Nephron progenitor cell (in vitro differentiated cells): ENCODE measurements at places on chromosomes 7 and 10.

DNA sequence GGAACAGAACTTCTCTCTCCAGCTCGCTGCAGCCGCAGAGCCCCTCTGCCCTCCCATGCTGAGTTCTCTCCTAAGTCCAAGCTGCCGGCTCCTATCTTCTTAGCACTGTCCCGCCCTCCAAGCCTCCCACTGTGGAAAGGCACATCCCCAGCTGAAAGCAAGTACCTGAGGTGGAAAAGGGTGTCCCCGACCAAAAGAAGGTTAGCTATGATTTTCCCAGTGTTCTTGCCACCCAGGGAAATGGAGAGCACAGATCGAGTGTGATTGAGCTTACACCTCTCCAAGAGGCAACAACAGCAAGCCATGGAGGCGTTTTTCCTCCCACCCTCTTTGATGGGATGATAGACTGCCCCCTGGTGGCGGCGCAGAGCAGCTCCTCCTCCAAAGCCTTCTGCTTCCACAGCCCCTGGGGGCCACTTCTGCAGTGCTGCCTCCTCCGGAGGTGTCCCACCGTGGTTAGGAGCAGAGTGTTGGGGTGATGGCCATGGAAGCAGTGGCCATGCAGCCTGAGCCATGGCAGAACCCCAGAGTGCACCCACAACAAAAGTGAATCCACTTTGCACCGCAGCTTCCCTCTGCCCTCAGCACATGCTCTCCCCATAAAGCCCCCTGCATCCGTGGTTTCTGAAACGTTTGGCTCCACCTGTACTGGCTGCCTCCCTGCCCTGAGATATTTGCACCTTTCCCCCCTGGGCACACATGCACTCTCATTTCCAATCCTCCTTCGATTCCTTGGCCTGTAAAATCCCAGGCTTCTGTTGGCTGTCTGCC lies 143.1 kb upstream of the STK17A start:
- DNase-seq = peak; percentile 67
- H3K27me3 ChIP-seq = no peaks in the 10 kb centered on the region
- H3K36me3 ChIP-seq = no peaks in the 10 kb centered on the region
- peaks cover 17% of the 10 kb centered on the region for H3K4me1 ChIP-seq
- no peak overlapping the region for H3K4me3 ChIP-seq

GRCh38 chr10:69259547-69260243 lies 18.6 kb upstream of the HK1 start:
- no peak overlapping the region for H3K4me3 ChIP-seq
- H3K27ac ChIP-seq = peak overlapping the region; percentile 11
- no peak for DNase-seq
- no peaks in the 10 kb centered on the region for H3K36me3 ChIP-seq
- peaks cover 13% of the 10 kb centered on the region for H3K27me3 ChIP-seq

GRCh38 chr10:69220507-69220906 lies 375 bp downstream of the HKDC1 start:
- DNase-seq = no peak
- no peaks in the 10 kb centered on the region for H3K36me3 ChIP-seq
- no peak overlapping the region for H3K27ac ChIP-seq
- peaks cover 20% of the 10 kb centered on the region for H3K27me3 ChIP-seq
- peaks cover 51% of the 10 kb centered on the region for H3K4me1 ChIP-seq

- peaks cover 11% of the 10 kb centered on the region for H3K36me3 ChIP-seq
- H3K4me1 ChIP-seq = peaks cover 48% of the 10 kb centered on the region
- no peak for DNase-seq
- no peak overlapping the region for H3K4me3 ChIP-seq
- H3K27me3 ChIP-seq = no peaks in the 10 kb centered on the region
Measured at GRCh38 chr10:35369049-35369611, 32.8 kb downstream of the CCNY start.

- peaks cover 3% of the 10 kb centered on the region for H3K27me3 ChIP-seq
- H3K27ac ChIP-seq = no peak overlapping the region
- H3K36me3 ChIP-seq = peaks cover 69% of the 10 kb centered on the region
- DNase-seq = no peak
Measured at GRCh38 chr7:102189756-102190155, 96.9 kb upstream of the SH2B2 start.

- peak overlapping the region; percentile 15 for H3K27ac ChIP-seq
- DNase-seq = no peak
- H3K27me3 ChIP-seq = no peaks in the 10 kb centered on the region
- H3K4me3 ChIP-seq = no peak overlapping the region
- H3K36me3 ChIP-seq = peaks cover 87% of the 10 kb centered on the region
Measured at GRCh38 chr10:1104971-1105370, 48.8 kb downstream of the WDR37 start.

DNA sequence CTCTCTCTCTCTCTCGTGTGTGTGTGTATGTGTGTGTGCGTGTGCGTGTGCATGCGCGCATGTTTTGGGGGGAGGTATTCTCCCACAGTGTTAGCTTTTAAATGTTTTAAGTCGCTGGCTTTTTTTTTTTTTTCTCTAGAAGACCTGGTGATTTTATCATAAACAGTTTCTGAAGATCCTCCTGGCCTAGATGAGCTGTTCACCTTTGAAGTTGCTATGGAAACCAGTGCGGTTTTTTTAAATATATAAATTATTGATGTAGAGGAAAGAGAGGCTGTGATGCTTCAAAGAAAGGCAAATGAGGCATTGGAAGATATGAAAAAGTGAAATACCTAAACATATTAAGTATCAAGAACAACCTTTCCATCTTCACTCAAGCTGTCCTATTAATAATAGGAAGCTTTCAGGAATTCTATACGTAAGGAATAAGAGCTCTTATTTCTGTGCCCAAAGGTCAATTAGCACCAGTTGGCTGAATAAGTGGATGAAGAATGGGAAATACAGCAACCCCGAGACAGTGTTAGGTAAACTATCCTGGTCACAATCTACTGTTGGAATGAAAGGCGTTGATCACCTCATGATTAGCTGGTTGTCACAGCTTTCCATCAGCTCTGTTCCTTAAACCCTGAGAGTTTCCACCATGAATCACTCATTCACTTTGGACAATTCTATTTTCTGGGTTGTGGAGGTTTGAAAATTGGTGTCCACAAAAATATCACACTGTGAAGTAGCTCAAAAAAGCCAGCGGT lies 66.5 kb upstream of the SLC35G1 start:
- no peak overlapping the region for H3K27ac ChIP-seq
- no peaks in the 10 kb centered on the region for H3K36me3 ChIP-seq
- no peak overlapping the region for H3K4me3 ChIP-seq
- no peaks in the 10 kb centered on the region for H3K27me3 ChIP-seq
- DNase-seq = no peak
- H3K4me1 ChIP-seq = peaks cover 5% of the 10 kb centered on the region

- H3K36me3 ChIP-seq = peaks cover 8% of the 10 kb centered on the region
- DNase-seq = no peak
- H3K27me3 ChIP-seq = peaks cover 18% of the 10 kb centered on the region
- no peak overlapping the region for H3K27ac ChIP-seq
- H3K4me1 ChIP-seq = no peaks in the 10 kb centered on the region
Measured at GRCh38 chr7:35430547-35431153, 176.8 kb upstream of the TBX20 start.

DNA sequence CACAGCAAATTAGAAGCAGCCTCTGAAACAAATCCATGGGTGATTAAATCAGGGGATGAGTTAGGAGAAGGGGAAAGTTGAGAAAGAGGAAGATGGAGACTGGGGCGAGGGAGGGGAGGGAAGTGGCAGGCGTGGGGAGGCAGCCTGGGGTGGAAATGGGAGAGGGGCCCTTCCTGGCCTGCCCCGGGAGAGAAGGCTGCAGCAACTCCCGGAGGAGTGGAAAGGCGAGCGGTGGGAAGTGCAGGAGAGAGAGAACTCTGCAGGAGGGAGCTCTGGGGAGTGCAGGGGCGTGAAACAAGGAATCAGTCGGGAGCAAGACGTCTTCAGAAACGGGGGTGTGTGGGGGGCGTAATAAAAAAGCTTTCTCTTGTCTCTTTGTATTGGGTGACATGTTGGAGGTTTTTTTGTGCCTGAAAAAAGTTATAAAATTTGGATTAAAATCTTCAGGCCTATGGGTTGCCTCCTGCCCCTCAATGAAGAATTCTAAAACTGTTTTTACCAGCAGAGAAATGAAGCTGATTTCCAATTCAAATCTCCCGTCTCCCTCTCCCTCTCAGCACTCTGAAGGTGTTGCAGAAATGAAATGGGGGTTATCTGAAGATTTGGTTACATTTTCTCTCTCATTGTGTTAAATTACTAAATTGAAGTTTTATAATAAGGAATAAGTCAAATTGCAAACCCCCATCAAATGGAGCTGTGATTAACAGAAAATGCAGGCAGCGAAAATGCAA lies 4.7 kb upstream of the UNCX start:
- peaks cover 92% of the 10 kb centered on the region for H3K27me3 ChIP-seq
- H3K4me1 ChIP-seq = peaks cover 65% of the 10 kb centered on the region
- peak; percentile 43 for DNase-seq
- H3K27ac ChIP-seq = peak overlapping the region; percentile 73

DNA sequence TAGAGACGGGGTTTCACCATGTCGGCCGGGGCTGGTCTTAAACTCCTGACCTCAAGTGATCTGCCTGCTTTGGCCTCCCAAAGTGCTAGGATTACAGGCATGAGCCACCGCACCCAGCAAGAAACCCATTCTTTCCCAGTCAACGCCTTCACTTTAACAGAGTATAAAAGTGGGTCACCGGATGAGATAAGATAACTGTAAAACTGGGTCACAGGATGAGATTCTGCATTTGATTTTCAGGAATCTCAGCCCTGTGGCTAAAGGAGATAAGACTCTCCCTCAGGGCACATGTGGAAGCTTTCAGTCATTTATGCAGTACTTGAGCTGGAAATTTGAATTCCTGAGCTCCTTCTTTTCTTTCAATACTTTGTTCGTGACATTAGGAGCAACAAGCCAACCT lies 70.8 kb downstream of the LRRC17 start:
- DNase-seq = no peak
- no peak overlapping the region for H3K4me3 ChIP-seq
- no peaks in the 10 kb centered on the region for H3K4me1 ChIP-seq
- H3K27me3 ChIP-seq = no peaks in the 10 kb centered on the region
- H3K36me3 ChIP-seq = peaks cover 19% of the 10 kb centered on the region

DNA sequence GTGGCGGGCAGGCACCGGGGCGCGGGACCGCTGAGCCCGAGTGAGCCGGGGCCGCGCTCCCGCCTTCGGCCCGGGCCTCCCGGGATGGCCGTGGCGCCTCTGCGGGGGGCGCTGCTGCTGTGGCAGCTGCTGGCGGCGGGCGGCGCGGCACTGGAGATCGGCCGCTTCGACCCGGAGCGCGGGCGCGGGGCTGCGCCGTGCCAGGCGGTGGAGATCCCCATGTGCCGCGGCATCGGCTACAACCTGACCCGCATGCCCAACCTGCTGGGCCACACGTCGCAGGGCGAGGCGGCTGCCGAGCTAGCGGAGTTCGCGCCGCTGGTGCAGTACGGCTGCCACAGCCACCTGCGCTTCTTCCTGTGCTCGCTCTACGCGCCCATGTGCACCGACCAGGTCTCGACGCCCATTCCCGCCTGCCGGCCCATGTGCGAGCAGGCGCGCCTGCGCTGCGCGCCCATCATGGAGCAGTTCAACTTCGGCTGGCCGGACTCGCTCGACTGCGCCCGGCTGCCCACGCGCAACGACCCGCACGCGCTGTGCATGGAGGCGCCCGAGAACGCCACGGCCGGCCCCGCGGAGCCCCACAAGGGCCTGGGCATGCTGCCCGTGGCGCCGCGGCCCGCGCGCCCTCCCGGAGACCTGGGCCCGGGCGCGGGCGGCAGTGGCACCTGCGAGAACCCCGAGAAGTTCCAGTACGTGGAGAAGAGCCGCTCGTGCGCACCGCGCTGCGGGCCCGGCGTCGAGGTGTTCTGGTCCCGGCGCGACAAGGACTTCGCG lies 534 bp downstream of the FZD9 start:
- H3K27ac ChIP-seq = no peak overlapping the region
- peaks cover 3% of the 10 kb centered on the region for H3K27me3 ChIP-seq
- peaks cover 4% of the 10 kb centered on the region for H3K36me3 ChIP-seq
- DNase-seq = no peak
- no peak overlapping the region for H3K4me3 ChIP-seq
